ENCODE measurements at places on chromosomes 3 and 15.

DNA sequence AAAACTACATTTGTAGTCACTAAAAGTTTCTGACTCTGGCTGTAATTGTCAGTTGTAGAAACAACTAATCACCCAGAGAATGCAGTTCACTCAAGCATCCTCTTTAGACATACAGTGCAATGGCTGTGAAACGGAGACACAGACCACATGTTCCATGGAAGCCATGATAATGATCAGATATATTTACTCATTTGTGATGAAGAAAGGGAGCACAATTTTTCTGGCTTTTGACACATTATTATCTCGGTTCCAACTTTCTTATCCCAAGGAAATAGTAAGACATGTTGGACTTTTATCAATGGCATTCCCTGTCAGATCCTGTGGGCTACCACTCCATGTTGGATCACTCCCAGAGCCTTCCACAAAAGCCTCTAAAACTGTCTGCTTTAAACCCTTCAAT, 215.0 kb upstream of the LRIG1 start:
- no peak for DNase-seq

DNA sequence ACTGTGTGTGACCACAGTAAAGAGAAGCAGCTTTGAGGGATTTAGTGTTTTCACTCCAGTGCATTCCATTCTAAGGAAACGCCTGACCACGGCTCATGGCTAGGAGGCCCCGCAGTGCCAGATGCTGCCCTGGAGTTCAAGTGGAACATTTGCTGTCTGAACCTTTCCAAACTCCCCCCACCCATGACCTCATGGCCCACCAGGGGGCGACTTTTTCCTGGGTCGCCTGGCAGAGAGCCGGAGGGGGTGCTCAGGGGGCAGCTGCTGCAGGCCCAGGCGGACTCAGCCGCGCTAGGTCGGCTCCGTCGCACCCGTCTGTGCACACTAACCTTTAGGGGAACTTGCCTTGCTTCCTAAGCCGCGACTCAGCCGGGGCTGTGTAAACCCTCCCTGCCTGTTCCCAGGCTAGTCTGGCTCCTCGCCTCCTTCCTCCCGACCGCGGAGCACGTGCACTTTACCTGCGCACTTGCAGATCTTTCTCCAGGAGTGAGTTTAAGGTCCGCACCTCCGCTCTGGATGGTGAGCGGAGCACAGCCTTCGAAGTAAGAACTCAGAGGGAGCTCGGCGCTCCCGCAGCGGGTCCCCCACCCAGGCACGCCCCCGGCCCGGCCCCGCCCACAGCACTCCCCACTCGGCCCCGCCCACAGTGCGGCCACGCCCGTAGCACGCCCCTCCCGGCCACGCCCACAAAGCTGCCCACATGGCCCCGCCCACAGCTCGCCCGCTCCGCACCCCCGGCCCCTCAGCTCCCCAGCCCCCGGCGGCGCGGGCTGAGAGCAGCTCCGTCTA, at the start of gene OCA2:
TSS of gene OCA2 (minus strand) at position 550 of the 789 bp plus-strand sequence. CDS start 17,441 bp downstream, outside the sequence.
- no peak for DNase-seq

- no peak for DNase-seq
Measured at GRCh38 chr3:113626503-113627371, 69.7 kb downstream of the USF3 start.

DNA sequence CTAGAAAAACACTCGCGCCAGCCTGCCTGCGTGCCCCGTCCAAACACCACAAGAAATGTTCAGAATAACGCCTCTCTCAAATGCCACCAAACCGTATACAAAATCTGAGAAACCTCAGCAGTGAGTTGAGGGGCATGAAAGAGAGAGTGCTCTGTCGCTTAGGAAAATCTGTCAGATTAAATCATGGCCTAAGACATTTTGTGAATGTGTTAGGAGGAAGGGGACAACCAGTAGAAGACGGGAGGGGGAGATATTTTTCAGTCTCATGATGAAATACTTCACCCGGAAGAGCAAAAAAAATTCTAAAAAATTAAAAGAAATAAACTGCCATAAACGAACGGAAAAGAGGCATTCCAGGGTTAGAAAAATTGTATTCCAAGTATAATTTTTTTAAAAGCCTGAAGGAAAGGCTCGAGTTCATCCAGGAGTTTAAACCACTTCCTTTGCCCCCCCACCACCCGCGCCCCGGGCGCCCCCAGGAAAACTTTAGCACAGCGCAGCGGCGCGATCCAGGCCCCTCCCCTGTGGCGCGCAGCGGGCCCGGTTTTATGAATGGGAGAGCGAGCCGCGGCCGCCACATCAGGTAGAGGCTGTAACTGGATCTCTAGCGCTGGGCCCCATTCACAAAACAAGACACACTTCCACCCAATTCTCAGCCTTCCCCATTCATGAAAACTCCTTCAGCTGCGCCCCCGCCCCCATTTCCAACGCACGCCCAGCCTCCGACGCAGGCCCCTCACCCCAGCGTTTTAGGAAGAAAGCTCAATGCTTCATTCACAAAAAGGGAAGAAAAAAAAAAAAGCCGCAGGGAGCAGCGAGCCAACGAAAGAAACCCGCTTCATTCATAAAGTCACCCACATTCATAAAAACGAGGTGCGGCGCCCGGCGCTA, 1.4 kb downstream of the ETV5 start:
- DNase-seq: no peak

DNA sequence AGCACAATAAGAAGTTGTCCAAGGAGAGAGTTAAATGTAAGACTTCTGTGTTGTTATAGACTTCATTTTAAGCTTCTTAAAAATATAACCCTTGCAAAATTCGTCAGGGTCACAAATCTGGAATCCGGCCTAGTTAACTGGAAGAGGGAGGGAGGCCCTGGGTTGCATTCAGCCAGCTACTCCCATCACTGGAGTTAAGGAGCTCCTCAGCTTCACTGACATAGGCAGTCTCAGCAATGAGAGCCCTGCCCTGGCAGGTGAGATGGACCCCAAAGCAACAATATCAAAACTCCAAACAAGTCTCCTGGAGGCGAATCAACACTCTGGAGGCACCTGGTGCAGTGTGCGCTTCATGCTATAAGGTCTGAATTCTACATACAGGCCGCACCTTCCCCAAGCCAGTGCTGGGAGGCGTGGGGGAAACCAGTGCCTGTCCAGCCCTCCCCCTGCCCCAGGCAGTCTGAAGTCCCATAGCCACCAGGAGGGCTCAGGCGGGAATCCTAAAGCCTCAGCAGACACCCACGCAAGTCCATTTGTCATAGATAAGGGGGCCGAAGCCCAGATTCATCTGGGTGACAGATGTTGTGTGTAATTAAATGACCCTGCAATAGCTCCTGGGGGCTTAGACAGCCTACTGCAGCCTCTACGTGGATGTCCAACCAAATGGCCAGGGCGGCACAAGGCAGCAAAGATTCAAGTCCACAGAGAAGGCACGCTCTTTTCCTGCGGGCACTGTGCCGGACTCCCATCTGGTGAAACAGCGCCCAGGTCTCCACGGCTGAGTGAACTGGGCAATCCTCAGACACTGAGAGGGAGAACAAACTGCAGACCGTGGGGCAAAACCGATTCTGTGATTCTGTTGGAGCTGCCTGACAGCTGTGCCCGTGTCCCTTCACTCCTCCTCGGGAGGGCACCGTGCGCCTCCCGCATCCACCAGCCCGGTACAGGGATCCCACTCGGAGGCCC, 64.9 kb downstream of the ATP10A start:
- no peak for DNase-seq

GRCh38 chr3:182104881-182105280, 393.2 kb downstream of the SOX2 start:
- no peak for DNase-seq

GRCh38 chr3:24551626-24552025, 57.0 kb upstream of the THRB start:
- DNase-seq: no peak
